ENCODE measurements at places on chromosomes 4 and X. TPM values are rescaled to one million over a fixed set of nuclear protein-coding genes. Genes with fewer than 3 reads are reported as not detected.

DNA sequence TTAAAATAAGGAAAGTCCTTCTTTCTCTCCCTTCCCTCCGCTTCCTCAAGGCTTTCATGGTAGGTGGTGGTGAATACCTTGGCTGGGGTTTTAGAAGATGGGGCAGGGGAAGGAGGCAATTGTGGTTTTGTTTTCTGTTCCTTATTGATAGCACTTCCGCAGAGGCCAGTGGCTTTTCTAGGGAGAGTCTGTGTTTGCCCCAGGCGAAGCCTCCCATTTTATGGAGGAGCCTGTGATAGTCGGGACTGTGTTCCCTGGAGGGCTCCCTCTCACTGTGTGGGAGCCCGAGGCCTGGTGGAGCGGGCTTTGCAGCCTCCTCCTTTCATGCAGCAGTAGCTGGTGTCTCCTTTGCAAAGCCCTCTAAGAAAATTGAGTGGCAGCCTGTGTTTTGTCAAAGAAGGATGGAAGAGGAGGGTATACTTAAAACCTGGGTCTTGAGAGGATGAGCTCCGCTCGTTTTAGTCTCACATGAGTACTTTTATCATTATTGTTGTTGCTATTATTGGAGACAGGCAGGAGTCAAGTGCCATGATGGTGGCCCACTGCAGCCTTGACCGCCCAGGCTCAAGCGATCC, 29.8 kb upstream of the STOX2 start:
- peaks cover 8% of the 10 kb centered on the region for H3K27me3 ChIP-seq
- H3K36me3 ChIP-seq = no peaks in the 10 kb centered on the region
- no peak overlapping the region for H3K27ac ChIP-seq

DNA sequence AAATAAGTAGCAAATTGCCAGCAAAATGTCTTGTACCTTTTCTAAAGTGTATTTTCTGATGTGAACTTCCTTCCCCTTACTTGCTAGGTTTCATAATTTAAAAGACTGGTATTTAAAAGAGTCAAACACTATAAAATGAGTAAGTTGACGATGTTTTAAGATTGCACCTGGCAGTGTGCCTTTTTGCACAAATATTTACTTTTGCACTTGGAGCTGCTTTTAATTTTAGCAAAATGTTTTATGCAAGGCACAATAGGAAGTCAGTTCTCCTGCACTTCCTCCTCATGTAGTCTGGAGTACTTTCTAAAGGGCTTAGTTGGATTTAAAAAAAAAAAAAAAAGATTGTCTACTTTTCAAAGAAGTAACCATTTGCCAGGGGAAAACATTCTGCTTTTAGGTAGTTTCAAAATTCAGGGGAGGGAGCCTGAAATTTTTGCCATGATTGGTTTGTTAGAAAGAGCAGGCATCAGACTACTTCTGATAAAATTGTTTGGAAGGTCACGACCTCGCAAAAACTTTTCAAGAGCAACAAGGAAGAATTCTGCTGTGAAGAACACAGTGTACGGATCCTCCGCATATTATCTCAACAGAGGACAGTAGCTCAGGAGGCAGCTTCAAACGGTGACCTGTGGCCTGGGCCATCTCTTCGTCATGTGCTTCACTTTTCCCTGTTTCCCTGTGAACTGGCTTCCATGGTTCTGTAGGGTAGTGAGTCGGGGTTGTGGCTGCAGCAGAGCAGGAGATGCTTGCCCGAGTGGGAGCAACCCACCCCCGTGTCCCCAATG, 66.1 kb downstream of the CDS1 start:
- no peaks in the 10 kb centered on the region for H3K36me3 ChIP-seq
- H3K4me3 ChIP-seq = no peak overlapping the region
- no peaks in the 10 kb centered on the region for H3K27me3 ChIP-seq
- no peak for DNase-seq
- no peaks in the 10 kb centered on the region for H3K4me1 ChIP-seq

- H3K4me1 ChIP-seq = no peaks in the 10 kb centered on the region
- H3K4me3 ChIP-seq = no peak overlapping the region
- H3K27ac ChIP-seq = no peak overlapping the region
- no peaks in the 10 kb centered on the region for H3K36me3 ChIP-seq
- DNase-seq = no peak
- peaks cover 10% of the 10 kb centered on the region for H3K27me3 ChIP-seq
These were observed 89.8 kb downstream of the FBXO8 start for GRCh38 chr4:174193438-174194374.

The IGFBP7 gene
- polyA plus RNA-seq = 192 TPM

The MAGEA1 gene
- polyA plus RNA-seq = not detected

The ASB9 gene
- not detected for polyA plus RNA-seq

The TLL1 gene
- polyA plus RNA-seq = not detected
